ENCODE measurements at places on chromosomes 1 and 21.

DNA sequence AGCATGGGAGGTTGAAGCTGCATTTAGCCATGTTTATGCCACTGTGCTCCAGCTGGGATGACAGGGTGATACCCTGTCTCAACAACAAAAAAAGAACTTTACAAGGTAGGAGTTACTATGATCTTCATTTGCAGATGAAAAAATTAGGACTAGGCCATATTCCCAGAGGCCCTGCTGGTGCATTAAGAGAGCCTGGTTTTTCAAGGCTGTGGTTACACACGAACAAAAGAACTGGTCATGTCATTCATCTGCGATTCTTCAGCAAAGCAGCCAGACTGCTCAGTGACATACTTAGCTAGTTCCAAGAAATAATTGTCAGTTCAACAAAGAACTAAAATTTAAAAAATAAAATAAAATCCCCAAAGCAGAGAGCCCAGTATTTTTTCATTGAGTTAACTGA lies 66.1 kb upstream of the SLC22A15 start:
- no peak for DNase-seq

DNA sequence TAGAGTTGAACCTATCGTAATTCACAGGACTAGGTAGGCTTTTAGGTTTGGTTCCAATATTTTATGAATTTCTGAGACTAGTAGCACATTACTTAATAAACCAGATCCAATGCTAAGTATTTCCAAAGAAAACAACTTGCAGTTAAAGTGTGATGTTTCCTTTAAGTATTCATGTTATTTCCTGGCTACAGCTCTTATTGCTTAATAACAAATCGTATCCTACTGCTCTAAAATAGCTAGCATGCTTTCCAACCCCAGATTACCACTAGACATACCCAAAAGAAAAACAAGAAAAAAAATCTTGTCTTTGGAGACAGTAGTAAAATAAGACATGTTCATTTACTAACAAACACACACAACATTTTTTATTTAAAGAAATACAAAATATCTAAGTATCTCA lies 898 bp downstream of the KRTAP27-1 start:
- DNase-seq, result no peak

DNA sequence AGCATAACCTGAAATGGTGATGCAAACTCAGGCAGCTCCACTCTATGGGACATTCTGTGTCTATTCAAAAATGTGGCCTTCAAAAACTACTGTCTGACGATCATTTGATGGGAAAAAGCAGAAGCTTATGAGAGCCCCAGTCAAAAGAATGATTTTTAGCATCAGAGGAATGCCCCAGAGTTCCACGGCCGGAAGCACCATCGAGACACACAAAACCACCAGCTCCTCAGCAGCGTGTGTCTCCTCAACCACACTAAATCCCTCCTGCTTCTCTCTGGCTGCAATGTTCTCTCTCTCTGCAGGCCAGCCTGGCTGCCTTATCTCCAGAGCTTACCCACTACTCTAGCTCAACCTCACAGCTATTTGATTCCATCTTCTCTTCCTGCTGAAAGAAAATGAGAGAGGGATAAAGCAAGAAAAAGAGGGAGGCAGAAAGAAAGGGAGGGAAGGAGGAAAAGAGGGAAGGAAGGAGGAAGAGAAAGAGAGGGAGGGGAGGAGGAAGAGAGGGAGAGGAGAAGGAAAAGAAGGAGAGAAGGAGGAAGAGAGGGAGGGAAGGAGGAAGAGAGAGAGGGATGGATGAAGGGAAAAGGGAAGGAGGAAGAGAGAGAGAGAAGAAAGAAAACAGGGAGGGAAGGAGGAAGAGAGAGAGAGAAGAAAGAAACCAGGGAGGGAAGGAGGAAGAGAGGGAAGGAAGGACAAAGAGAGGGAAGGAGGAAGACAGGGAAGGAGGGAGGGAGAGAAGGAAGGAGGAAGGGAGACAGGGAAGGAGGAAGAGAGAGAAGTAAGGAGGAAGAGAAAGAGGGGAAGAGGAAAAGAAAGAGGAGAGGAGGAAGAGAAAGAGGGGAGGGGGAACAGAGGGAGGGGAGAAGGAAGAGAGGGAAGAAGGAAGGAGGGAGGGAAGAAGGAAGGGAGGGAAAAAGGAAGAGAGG lies 33.5 kb upstream of the LAPTM5 start:
- DNase-seq, result no peak

- DNase-seq, result no peak
Observed at GRCh38 chr1:46064708-46065107, 67.7 kb downstream of the PIK3R3 start.

DNA sequence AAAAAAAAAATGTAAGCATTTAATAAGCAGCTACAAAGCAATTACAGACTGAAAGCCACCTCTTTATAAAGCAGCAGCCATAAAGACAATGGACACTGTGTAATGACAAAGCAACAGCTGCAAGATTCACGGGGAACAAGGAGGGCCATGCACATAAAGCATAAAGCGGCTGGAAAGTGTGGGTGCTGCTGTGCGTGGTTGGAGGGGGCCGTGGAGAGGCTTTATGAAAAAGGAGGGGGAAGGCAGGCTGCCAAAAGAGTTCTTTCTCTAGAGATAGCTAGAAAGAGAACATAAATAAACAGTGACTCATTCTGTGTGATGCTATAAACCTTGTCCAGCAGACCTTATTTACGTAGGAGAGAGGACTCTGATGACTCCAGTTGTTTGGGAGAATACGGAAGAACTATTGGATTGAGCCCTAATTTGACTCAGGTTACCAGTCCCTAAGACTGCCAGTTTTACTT lies 49.3 kb downstream of the ADAMTS1 start:
- DNase-seq, result no peak

- DNase-seq, result no peak
Observed at GRCh38 chr1:44047131-44047530, 15.9 kb upstream of the SLC6A9 start.

DNA sequence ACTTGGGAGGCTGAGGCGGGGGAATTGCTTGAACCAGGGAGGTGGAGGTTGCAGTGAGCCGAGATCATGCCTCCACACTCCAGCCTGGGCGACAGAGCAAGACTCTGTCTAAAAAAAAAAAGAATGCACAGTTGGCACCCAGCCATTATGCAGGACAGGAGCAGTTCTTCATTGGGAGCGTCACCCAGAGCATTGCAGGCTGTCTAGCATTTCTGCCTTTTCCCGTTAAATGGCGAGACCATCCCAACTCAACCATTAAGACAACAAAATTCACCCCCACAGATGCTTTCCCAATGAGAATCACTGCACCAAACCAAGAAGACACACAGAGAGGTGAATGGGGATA lies 105.8 kb downstream of the EDEM3 start:
- DNase-seq, result no peak

DNA sequence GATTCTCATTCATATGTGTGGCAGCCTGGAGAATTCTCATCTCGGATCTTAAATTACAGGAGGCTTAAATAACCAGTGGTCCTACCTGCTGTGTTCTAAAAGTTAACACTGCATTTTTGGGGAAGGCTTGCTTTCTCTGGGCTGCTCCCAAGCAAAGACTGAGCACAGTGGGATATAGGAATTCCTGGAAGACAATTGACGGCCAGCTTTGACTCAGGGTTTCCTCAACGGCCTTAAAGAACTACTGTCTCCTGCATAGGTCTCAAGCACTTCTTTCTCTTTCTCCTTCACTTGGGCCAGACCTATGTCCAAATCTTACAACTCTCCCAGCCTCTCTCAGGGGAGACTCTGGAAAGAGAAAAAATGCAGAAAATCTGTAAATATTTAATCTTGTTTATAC lies 1.0 kb upstream of the KRTAP13-3 start:
- no peak for DNase-seq

DNA sequence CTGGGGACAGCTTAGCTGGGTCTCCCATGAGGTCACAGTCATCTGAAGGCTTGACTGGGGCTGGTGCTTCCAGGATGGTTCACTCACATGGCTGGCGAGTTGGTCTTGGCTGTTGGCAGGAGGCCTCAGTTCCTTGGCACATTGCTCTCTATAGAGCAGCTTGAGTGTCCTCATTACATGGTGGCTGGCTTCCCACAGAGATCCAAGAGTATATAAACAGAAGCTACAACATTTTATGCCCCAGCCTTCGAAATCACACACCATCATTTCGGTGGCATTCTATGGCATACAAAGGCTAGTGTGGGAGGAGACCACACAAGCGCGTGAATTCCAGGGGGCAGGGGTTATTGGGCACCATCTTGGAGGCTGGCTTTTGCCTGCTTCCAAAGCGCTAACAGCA lies 63.0 kb downstream of the ALPL start:
- DNase-seq, result no peak

GRCh38 chr1:225737161-225737560 lies 40.5 kb upstream of the SRP9 start:
- DNase-seq, result no peak

DNA sequence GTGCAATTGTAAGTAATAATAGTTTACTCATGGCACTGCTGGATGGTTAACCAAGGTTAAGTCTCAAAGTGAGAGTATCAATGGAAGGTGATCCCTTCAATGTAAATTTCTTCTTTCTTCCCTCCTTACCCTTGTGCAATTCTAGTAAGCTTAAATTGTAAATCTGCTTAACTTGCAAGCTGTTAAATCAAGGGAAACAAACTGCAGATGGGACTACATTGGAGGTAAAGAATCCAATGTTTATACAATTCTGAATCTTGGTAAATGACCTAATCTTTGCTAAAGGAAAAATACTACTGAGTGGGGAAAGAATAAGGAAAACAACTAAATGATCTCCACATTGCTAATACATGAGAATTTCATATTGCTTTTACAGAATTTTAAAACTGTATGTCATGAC lies 6.7 kb upstream of the CD55 start:
- DNase-seq, result no peak

- no peak for DNase-seq
Observed at GRCh38 chr1:93702111-93702827, 20.6 kb upstream of the BCAR3 start.

GRCh38 chr1:211973541-211973940 lies 61.8 kb downstream of the INTS7 start:
- DNase-seq, result no peak

GRCh38 chr1:14578156-14578555 lies 20.3 kb upstream of the KAZN start:
- no peak for DNase-seq

GRCh38 chr1:183685112-183685713 lies 32.1 kb upstream of the APOBEC4 start:
- peak; percentile 10 for DNase-seq

DNA sequence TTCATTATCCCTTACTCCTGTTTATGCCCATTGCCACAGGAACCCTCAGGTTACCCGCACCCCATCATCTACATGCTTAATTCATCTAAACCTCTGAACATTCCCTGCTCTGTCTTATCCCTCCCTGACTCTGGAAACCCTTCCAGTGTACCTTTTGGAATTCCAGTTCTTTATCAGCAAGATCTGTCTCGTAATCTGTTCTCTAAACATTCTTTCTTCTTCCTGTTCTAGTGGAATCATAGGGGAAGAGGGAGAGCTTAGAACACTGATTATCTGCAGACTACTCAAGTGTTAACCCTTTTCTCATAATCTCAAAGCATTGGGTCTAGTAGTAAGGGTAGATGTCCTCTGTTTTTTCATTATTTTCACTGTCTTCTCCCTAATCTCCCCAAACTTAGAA lies 159.8 kb downstream of the PIK3R3 start:
- DNase-seq, result no peak

DNA sequence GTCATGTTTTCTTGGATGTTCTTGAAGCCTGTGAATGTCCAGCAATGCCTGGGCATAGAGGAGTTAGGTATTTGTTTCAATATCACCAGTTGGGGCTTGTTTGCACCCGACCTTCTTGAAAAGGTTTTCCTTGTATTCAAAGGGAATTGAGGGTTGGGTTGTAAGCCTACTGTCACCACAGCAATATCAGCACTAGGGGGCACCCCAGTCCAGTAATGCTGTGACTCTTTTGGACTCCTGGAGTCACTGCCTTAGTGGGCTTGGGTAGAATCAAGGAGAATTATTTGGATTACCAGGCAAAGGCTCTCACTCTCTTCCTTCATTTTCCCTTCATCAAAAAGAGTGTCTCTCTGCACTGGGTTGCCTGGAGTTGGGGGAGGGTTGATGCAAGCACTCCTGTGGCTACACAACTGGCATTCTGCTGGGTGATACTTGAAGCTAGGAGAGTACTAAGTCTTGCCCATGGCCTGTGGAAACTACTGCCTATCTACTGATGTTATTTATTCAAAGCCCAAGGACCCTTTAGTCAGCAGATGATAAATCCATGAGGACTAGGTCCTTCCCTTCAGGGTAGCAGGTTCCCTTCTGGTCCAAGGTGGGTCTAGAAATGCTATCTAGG lies 34.5 kb downstream of the OR10R2 start:
- no peak for DNase-seq

- no peak for DNase-seq
Observed at GRCh38 chr1:192266645-192267044, 50.1 kb upstream of the RGS21 start.

GRCh38 chr1:59271561-59272260 lies 25.2 kb upstream of the FGGY start:
- no peak for DNase-seq

DNA sequence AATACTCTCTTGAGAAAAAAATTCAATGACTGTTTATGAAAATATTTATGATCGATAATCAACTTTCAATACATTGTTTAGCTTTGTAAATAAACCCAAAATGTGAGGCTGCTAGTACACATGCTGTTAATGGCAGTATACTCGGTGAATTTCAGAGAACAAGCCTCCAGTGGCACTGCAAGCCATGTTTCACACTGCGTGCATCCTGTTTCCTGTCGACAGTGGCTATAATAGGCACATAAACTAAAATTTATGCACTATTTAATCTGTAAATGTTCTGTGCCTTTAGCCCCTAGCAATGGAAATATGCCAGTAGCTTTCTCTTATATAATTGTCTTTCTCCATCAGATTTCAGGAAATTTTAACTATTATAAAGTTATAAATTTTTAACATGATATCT lies 26.3 kb upstream of the RGS18 start:
- no peak for DNase-seq

GRCh38 chr21:39454949-39455668 lies 3.3 kb downstream of the SH3BGR start:
- no peak for DNase-seq

DNA sequence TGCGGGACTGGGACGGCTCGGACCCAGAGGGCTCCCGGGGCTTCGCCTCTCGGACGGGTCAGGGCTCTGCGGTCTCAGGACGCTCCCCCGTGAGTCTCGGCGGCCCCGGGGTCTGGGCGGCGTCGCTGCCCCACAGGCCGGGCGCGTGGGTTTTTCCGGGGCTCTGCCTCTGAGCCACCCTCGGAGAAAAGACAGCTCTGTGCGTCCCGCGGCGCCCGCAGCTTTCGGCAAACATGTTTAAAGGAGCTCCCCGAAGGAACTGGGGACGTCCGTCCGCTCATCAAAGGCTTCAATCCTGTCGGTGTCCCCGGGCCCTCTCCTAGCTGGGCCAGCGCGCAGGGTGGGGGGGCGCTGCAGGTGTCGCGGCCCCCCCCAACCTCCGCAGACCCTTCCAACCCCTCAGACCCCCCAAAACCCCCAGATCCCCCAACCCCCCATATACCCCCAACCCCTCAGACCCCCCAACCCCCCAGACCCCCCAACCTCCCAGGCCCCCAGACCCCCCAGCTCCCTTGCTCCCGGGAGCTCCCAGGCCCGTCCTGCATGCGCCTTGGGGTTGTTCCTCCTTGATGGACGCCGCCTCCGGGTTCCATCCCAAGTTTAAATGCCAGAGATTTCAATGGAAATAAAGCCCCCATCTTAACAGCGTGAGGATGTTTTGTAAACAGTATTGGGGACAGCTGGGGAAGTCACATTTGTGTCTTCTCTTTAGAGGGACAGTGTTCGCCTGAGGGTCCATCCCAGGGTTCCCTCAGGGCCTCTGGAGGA lies 996 bp upstream of the C1orf159 start:
- DNase-seq, result no peak
